ENCODE measurements at places on chromosomes 5 and 9.

DNA sequence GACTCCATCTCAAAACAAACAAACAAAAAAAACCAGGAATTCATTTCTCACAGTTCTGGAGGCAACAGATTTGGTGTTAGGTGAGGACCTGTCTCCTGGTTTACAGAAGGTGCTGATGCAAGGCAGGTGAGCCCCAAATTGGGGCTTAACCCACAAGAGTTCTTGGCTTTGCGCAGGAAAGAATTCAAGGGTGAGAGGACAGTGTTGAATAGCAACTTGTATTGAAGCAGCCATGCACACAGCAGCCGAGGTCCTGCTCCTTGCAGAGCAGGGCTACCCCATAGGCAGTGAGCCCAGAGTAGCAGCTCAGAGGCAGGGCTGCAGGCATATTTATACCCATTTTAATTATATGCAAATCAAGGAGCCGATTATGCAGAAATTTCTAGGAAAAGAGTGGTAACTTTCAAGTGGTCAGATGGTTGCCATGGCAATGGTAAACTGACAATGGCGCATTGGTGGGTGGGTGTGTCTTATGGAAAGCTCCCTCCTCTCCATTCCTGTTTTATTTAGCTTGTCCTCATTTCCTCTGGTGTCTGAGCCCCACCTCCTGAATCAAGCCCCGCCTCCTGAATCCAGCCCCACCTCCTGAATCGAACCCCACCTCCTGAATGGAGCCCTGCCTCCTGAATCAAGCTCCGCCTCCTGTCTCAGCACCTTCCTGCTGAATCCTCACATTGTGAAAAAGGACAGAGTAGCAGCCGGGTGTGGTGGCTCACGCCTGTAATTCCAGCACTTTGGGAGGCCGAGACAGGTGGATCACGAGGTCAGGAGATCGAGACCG lies 34.5 kb upstream of the COL5A1 start:
- no peak for DNase-seq

DNA sequence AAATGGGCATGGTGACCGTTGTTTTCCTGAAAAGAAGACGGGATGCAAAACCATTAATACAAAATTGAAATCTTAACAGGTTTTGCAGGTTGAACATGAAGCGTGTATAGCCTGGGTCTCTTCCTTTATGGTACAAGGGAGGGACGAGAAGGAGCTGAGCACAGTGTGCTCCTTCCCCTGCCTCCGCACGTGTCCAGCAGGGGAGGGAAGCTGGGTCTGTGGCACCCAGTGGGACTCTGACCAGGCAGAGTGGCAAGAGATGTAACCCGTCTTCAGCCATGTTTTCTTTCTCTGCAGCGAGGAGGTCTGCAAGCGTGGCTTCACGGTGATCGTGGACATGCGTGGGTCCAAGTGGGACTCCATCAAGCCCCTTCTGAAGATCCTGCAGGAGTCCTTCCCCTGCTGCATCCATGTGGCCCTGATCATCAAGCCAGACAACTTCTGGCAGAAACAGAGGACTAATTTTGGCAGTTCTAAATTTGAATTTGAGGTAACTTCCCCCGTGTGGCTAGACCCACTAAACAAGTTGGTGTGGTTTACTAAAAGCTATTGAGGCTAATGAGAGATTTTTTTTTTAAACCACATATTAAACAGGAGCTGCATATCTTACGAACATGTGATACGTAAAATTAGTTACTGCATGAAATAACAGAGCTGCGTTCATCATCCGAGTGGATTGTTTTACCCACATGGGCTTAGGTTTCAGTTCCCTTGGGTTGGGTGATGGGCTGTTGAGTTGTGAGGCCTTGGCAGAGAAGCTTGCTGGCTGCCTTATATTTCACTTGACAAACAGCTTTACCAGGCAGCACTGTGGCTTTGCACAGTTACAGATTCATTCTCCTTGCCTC lies 143.7 kb downstream of the TRIO start:
- DNase-seq: no peak

DNA sequence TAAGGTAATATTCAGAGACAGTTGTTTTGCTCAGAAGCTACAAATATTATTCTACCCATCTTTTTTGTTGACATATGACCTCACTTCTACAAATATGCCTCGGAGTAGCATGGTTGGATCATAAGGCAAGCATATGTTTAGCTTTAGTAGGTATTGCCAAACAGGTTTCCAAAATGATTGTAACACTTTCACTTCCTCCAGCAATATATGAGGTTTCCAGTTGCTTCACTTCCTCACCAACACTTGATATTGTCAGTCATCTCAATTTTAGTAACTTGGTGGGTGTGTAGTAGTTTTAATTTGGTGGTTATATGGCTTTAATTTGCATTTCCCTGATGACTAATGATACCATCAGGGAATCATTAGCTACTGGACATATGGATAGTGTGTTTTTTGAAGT lies 46.7 kb downstream of the TNFSF8 start:
- no peak for DNase-seq

DNA sequence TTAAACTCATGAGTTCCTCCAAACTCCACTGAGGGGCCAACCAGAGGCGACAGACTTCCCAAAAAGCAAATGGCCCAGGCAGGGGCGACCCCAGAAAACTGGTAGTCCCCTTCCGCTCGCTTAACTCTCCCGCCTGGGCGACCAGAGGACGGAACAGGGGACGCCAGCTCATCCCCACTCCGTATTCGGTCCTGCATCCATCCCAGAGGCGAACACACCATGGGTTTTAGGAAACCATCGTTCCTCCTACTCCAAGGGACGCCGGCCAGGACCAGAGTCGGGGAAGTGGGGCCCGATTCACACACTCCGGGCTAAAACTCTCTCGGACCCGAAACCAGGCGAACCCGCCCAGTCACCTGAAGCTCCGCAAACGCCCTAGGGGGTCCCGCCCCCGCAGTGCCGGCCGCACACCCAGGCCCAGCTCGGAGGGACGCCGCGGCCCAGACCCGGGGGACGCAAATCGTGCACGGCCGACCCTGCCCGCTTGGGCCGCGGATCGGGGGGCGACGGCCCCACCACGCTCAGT lies 478 bp downstream of the TEX10 start:
- DNase-seq: peak; percentile 0

GRCh38 chr9:113461943-113462342 lies 1.6 kb upstream of the RGS3 start:
- DNase-seq: no peak

DNA sequence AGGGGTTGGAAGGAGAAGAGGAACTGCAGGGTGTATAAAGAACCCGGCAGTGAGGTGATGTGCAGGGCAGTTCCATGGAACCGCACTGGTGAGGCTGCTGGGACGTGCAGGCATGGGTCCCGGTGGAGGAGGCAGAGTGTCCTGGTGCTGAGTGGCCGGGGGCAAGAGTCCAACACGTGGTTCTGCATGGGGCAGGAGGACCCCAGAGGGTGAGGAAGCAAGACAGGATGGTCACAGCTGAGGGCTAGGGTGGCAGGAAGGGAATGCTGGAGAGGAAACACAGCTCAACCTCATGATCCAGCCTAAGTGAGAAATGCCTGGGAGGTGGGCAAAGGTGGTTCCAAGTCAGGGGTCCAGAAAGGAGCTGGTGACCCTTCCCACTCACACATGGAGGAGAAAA lies 87.2 kb downstream of the S1PR3 start:
- no peak for DNase-seq

DNA sequence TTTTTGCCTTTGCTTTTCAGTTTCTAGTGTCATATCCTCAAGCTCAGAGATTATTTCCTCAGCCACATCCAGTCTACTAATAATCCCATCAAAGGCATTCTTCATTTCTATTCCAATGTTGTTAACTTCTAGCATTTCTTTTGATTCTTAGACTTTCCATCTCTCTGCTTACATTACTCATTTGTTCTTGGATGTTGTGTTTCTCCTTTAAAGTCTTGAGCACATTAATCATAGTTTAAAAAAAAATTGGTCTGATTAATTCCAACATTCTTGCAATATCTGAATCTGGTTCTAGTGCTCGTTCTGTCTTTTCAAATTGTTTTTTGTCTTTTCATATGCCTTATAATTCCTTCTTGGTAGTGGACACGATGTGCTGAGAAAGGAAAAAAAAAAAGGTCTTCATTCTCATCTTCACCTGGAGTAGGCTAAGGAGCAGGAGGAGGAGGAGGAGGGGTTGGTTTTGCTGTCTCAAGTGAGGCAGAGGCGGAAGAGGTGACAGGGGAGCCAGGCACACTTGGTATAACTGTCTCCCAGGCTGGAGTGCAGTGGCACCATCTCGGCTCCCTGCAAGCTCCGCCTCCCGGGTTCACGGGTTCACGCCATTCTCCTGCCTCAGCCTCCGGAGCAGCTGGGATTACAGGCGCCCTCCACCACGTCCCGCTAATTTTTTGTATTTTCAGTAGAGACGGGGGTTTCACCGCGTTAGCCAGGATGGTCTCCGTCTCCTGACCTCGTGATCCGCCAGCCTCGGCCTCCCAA lies 16.3 kb downstream of the PRXL2C start:
- DNase-seq: no peak

- no peak for DNase-seq
Observed at GRCh38 chr5:63261695-63262094, 683.1 kb downstream of the LRRC70 start.

- DNase-seq: no peak
Observed at GRCh38 chr9:107946364-107947141, 457.0 kb upstream of the KLF4 start.

GRCh38 chr5:134512661-134512999 lies 12.8 kb upstream of the JADE2 start:
- no peak for DNase-seq

GRCh38 chr5:73596705-73597328 lies 29.2 kb upstream of the ARHGEF28 start:
- no peak for DNase-seq

- DNase-seq: no peak
Observed at GRCh38 chr5:135163391-135163790, 129.4 kb upstream of the PITX1 start.

DNA sequence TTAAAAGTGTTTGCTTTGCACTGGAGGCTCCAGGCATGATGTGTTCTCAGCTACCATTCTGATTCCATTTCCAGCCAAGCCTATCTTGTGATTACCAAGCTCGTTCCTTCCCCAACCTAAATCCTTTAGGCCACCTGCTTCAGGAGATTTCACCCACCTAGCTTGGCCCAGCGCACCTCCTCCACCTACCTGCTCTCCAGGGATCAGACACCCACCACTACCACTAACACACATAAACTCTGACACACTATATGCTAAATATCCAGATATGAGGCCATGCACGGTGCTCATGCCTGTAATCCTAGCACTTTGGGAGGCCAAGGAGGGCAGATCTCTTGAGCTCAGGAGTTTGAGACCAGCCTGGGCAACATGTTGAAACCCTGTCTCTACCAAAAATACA lies 2.4 kb downstream of the MYORG start:
- no peak for DNase-seq

DNA sequence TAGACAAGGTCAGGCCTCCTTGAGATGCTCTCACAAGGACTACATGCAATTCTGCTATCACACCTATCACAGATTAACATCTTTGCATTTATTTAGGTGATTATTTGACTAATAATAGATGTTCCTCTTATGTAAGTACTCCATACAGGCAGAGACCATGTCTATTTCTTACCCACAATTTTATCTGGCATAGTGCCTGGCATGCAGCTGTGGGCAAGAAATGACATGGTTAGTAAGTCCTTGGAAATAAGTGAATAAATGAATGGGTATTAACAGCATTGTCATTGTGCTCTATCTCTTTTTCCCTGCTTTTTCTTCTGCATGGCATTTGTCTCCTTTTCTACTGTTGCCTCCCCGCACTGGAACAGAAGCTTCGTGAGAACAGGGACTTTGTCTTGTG lies 49.4 kb downstream of the SLC22A5 start:
- no peak for DNase-seq

GRCh38 chr5:75701856-75702255 lies 15.4 kb downstream of the POC5 start:
- DNase-seq: no peak

DNA sequence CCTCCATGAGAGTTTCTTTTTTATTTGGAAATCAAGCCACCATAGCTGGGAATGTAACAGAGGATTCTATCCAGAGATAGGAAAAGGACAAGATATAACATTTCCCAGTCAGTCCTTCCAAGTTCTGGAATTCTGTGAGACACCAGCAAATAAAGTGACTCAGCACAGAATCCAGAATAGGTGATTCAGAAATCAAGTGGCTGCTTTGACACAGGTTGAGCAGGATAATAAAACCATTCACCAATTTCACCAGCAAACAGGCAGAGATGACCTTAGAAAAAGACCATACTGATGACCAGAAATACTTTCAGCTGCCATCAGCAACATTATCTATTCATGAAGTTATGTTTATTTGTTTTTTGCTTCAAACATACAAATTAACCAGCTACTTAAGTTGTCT lies 491.5 kb upstream of the TUSC1 start:
- no peak for DNase-seq

DNA sequence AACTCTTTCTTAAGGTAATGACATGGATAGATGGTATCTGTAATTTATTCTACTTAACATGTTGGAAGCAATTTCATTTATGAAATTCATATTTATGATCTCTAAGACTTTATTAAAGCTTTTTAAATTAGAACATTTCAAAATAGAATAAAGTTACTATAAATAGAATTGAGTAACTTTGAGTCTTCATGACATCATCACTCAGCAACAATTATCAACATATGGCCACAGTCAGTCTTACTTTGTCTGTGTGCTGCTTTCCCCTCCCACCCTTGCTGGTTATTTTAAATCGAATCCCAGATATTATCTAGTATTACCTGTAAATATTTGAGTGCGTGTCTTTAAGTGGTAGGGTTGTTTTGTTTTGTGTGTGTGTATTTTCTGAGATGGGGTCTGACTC lies 65.2 kb downstream of the IPO11 start:
- no peak for DNase-seq

DNA sequence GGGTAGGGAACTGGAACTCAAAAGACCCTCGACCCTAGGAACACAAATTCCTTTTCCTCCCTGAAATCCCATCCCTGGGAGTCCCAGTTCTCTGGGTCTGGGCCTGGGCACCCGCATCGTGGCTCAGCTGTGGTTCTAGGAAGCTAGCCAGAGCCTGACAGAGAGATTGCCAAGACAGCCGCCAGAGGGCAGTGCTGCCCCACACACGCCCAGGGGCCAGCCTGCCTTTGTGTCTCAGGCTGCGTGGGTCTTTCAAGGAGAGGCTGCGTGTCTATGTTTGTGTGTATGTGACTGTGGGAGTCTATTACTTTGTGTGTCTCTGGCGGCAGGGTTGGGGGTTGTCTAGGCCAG lies 32.0 kb upstream of the TTLL11 start:
- peak; percentile 59 for DNase-seq

GRCh38 chr5:134114886-134115805 lies 665 bp downstream of the TCF7 start:
- peak; percentile 73 for DNase-seq

DNA sequence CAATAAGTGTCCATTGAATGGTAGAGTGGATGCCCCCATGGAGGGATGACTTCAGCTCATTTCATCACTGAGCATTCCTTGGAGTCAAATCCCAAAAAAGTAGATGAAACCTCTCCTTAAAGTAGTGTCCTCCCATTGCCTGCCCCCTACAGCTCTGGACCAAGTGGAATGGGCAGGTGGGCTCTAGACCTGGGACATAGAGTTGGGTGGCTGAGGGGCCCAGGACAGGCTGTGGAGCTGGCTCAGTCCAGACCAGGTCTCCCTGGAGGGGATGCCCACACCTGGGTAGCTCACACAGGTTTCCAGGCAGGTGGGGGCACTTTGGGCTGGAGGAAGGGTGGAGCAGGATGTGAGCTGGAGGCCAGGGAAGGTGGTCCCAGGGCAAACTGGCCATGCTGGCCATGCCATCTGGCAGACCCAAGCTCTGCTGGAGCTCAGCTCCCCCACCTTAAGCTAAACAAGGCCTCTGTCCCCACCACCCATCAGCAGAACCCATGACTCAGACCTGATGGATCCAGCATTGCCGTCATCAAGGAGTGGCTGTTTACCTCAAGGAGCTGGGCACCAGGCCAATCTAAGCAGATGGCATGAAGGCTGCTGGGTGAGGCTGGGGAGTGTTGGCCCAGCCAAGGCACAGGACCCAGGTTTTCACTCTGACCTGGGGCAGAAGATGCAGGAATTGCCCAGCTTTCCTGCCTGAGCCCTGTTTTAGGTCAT lies 6.2 kb upstream of the SPINK4 start:
- no peak for DNase-seq

All from activated T-helper 1 cell treated with anti-CD3 and anti-CD28 coated beads, Interleukin-2, amount 50 U/mL, for 16 hours (primary cell).